ENCODE measurements at places on chromosomes 6 and 20.

DNA sequence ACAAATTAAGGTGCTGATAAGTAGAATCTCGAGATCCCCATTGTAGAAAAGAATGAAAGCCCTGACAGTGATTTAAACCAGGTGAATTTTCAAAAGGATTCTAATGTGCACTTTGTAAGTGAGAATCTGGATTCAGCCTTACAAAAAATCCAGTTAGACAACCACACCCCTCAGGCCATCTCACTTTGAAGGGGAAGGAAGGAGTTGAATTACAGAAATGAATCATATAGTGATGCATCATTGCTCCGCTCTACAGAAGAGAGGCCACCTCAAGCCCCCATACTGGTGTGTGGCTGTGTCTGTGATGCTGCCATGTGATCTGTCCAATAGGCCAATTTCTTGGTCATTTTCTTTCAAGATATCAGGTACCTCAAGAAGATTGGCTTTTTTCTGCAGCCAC lies 85.5 kb upstream of the NT5E start:
- DNase-seq, result peak; percentile 96

DNA sequence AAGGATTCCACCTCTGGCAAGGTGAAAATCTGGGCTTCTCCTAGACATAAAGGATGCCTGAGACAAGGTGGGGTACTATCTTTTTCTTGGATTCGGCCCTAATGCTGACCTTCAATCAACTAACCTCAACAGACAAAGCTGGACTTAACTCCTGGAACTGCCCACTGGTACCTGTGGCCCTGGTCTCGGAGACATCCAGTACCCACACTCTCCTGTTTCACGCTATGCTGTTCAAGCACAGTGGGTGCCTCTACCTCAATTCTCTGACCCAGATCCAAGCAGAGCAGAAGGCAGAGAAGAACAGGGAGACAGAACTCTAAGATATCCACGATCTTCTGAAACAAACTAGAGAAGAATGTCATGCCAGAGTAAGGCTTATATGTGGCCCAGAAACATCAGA lies 189.8 kb upstream of the FOXQ1 start:
- no peak for DNase-seq

DNA sequence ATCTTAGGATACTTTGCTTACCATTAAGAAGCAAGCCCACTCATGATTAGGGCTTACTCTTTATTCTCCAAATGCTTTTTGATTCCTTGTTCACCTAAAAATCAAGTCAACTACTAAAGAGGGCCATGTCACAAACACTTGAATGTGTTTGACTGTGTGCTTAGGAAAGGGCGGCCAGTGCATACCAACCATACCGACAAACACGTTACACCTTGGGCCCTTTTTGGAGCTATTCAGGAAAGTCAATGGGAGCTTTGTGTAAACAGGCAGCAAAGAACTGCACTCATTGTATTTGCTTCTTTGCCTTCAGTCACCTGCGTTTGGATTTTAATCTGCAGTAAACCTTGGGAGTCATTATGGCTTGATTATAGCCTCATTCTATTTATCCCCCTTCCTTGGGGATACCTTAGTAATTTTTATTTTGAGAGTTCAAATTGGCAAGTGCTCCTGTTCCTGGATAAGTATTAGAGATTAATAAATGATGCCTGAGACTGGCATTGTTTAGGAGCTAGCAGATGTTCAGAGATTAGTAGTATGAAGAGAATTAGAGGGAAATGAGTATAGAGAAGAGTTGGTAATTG lies 102.6 kb upstream of the HDGFL1 start:
- DNase-seq, result no peak

DNA sequence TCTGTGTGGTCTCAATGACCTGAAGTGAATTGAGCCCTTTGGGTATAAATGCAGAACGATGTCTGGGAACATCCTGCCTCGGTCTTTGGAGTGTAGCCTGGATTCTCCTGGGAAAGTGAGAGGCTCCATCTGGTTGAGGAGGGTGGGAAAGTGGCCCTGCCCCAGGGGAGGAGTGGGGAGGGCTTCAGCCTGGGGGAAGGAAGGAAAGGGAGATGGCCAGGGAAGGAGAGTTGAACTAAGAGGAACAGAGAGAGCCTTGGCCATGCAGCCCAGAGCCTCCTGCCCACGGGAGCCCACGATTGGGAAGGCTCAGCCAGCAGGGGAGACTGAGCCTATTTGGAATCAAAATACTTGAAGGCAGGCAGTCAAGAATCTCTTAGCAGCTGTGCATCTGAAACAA lies 2.3 kb upstream of the EPB41L1 start:
- DNase-seq, result no peak

GRCh38 chr6:168746013-168746412 lies 305.0 kb downstream of the SMOC2 start:
- DNase-seq, result no peak

- DNase-seq, result no peak
Observed at GRCh38 chr20:50062006-50062838, 50.7 kb downstream of the UBE2V1 start.

DNA sequence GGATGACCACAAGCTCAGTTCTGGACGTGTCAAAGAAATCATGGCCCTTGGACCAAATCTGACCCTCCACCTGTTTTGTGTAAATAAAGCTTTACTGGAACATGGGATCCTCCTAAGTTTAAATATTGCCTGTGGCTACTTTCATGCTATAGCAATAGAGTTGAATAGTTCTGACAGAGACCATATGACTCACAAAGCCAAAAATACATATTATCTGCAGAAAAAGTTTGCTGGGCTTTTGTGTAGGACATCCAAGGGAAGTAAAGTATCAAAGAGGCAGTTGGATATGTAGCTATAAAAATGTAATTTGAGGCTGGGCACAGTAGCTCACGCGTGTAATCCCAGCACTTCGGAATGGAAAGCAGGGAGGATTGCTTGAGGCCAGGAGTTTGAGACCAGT lies 78.9 kb downstream of the TOX2 start:
- DNase-seq, result peak; percentile 50

DNA sequence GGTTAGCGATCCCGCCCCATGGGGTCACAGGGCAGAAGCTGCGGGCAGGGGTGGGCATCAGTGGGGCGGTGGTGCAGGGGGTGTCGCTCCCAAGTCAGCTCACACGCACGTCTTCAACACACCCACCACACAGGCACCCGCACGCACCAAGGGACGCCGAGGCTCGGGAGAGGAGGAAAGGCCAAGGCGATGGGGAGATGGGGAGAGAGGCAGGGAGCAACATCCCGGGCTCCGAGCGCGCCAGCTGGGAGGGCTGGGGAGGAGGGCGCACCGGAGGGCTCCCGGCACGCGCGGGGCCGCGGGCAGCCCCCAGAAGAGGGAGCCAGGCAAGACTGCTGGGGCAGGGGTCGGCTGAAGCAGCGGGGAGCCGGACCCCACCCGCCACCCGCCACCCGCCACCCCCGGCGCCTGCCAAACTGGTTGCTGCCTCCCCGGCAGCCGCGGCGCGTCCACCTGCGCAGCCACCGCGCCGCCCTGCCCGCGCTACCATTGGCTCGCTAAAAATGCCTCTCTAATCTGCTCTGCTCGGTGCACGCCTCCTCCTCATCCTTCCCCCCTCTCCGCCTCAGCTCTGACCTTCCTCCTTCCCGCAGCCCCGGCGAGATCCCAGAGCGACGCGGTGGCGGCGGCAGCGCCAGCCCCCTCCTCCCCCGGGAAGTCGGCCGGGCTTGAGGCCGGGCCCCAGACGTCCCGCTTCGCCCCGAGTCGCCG lies at the start of gene PACSIN1:
Gene PACSIN1, plus strand, starts transcription at position 546 of the 711 bp plus-strand sequence. CDS start 60,230 bp downstream, outside the sequence.
- DNase-seq, result peak; percentile 37

DNA sequence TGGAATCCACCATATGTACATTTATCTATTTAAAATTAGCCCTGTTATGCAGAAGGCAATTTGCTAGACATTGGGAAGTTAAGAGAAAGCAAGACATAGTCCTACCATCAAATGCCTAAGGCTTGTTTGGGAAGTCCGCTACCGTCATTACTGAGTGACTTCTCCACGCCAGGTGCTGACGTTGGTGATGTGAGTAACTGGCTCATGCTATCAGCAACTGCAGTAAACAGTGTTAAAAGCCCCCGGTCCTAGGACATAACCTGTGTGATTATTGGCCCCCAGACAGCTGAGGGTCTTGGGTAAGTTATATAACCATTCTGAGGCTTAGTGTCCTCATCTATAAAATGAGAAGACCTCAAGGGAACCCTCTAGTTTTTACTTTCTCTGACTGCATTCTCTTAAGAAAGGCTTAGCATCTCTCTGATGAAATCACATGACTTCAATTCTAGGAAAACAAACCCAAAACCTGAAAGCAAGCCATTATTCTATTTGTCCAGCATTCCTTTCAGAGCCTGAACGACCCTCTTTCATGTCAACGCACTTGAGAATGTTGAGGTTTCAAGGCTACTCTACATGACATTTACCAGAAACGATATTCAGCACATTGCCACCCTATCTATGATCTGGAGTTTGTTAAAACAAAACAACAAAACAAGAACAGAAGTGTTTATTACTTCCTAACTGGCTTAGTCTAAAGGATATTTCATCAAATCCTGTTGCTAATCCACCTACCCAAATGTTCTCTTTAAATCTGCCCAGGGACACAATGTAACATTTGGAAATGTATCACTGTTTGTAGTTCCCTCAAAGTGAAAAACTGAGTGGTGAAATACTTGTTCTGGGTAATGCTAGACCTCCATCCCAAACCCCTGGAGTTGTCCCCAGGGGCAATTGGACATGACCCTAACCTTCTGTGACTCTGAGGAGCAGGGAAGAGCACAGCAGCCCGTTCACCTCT lies 133.8 kb downstream of the BTBD3 start:
- no peak for DNase-seq

GRCh38 chr6:33927112-33927511 lies 123.3 kb upstream of the MLN start:
- DNase-seq, result no peak

- no peak for DNase-seq
Observed at GRCh38 chr6:67141005-67141404, 1434.0 kb upstream of the EYS start.

GRCh38 chr6:91608428-91608827 lies 1021.6 kb upstream of the MAP3K7 start:
- no peak for DNase-seq

DNA sequence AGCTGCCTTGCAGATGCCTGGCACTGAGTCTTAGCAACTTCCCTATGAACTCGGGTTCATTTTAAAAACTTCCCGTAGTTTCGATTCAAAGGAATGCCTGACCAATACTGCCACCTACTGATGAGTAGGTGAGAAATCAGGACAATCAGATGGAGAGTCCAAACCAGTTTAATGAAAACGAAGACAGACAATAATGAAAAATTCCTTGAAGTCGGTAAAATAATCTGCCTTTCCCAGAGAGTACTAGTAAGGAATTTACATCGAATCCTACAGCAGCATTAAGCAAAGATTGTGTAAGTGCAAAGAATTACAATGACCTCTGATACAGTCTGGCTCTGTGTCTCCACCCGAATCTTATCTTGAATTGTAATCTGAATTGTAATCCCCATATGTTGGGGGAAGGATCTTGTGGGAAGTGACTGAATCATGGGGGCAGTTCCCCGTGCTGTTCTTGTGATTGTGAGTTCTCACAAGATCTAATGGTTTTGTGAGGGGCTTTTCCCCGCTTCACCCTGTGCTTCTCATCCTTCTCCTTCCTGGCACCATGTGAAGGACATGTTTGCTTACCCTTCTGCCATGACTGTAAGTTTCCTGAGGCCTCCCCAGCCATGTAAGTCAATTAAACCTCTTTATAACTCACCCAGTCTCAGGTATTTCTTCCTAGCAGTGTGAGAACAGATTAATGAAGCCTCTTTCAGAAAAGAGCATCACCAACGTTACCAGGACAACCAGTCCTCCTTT lies 134.4 kb downstream of the ARHGAP18 start:
- DNase-seq, result peak; percentile 80

GRCh38 chr20:25341716-25342680 lies 48.6 kb downstream of the ABHD12 start:
- DNase-seq, result peak; percentile 24

- DNase-seq, result no peak
Observed at GRCh38 chr6:5453546-5453945, 192.2 kb downstream of the FARS2 start.

GRCh38 chr20:31972471-31973021 lies 4.6 kb downstream of the XKR7 start:
- DNase-seq, result peak; percentile 59

GRCh38 chr6:2360716-2361115 lies 115.3 kb upstream of the GMDS start:
- DNase-seq, result no peak

- no peak for DNase-seq
Observed at GRCh38 chr6:168888786-168889345, 364.8 kb downstream of the THBS2 start.

DNA sequence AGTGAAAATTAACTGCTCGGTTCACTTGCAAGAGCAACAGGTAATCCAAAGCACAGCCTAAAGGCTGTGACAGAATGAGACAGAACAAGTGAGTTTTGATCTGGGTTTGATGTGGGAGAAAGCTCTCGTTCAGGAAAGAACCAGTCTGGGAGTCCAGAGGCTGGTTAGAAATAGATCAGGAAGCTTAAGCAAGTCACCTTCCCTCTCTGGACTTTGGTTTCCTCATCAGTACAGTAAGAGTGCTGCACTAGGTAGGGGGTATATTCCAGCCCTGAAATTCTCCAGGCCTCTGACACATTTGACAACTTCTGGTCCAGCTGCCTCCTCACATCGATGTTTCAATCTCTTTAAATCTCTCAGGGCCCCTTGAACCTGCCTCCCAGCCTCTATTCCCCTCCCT lies 33.7 kb upstream of the MDGA1 start:
- DNase-seq, result no peak

- DNase-seq, result no peak
Observed at GRCh38 chr20:7174554-7174953, 407.1 kb downstream of the BMP2 start.

GRCh38 chr20:13613917-13614316 lies 24.8 kb downstream of the TASP1 start:
- no peak for DNase-seq

- no peak for DNase-seq
Observed at GRCh38 chr6:51651132-51651817, 436.1 kb downstream of the PKHD1 start.

GRCh38 chr6:9412951-9413559 lies 977.7 kb upstream of the SLC35B3 start:
- DNase-seq, result peak; percentile 65

GRCh38 chr6:108732091-108732870 lies 115.9 kb upstream of the ARMC2 start:
- peak; percentile 90 for DNase-seq

DNA sequence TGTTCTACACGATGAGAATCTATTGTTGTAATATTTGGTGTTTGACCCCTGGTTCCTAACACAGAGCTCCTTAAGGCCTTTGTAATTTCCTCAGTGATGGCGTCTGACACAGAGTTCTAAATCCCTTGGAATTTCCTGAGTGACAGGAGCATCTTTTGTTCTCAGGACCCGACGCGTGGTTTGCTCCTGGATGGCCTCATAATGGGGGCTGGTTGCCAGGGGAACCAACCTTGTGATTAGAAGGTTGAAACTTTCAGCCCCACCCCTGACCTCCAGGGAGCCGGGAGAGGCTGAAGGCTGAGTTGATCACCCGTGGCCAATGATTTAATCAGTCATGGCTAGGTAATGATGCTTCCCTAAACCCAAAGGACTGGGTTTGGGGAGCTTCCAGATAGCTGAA lies 20.5 kb upstream of the ZNF133 start:
- DNase-seq, result no peak

GRCh38 chr20:62455929-62456328 lies 19.9 kb downstream of the GATA5 start:
- DNase-seq, result no peak

Measured in ELR (cell line).